Activated T-helper 1 cell treated with anti-CD3 and anti-CD28 coated beads, Interleukin-2, amount 50 U/mL, for 16 hours (primary cell): ENCODE measurements at places on chromosomes 7 and 10.

DNA sequence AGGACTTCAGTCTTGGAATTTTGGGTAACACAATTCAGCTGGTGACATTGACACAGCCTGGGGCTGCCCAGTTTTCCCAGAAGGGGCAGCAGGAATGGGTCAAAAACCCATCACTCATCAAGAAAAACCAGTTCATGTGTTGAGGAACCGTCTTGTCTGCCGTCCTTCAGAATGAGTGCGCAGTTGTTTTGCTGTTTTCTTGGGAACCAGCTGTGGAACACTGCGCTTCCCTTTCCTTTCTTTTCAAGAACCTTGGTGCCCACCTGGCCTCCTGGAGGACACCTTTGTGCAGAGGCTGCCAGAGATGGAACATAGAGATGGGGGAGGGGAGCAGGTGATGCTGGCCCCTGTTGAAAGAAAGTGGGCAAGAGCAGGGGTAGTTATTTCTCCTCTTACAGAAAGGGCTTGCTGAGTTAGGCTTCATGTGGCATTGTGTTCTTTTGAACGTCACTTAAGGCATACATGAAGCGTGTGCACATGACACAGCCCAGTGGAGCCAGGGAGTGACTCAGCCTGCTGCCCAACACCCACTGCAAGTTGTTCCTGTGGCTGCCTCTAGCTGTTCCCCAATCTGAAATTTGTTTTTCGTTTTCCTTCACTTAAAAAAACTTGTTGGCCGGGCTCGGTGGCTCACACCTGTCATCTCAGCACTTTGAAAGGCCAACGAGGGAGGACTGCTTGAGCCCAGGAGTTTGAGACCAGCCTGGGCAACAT, 87.4 kb upstream of the TNS3 start:
- no peak for DNase-seq

DNA sequence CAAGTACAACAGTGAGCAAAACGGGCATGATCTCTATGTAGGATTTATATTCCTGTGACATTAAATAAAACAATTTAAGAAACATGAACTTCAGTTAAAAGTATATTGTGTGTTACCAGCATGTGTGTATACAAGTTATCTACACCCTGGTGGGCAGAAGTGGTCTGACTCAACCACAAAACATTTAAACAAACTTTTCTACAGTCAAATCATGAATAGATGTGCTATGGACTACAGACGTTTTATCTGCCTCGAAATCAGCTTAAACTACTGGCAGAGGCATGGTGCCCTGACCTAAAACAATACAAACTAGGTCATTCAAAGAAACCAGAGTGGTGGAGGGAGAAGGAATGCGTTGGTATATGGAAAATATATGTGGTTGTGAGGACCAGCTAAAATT, 3.6 kb downstream of the ARL3 start:
- no peak for DNase-seq

DNA sequence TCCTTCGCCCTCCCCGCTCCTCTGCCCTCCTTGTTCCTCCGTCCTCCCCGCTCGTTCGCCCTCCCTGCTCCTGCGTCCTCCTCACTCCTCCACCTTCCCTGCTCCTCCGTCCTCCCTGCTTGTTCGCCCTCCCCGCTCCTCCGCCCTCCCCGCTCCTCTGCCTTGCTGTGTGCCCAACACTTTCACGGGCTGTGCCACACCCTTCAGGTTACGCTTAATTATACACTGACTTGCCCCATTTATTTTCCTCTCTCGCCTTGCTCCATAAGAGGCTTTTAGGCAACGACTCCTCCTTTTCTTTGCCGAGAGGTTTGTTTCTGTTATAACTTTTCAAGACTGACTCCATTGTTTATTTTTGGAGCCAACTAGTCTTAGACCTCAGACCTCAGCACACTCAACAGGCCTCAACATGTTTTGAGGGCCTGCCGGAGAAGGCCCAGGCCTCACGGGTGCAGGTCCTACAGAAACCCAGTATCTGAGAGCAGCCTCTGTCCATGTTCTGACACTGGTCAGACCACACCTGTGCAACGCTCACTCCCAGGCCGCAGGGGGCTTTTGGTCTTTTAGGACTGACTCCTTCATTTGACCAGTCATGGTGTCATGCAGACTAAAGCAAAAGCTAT, 18.2 kb upstream of the PRKAG2 start:
- DNase-seq: no peak

GRCh38 chr10:14926722-14927416, 27.0 kb downstream of the DCLRE1C start:
- DNase-seq: no peak

- no peak for DNase-seq
Observed at GRCh38 chr10:29104661-29105399, 184.0 kb upstream of the LYZL1 start.

- DNase-seq: no peak
Observed at GRCh38 chr10:122665946-122666345, 33.7 kb downstream of the C10orf120 start.

DNA sequence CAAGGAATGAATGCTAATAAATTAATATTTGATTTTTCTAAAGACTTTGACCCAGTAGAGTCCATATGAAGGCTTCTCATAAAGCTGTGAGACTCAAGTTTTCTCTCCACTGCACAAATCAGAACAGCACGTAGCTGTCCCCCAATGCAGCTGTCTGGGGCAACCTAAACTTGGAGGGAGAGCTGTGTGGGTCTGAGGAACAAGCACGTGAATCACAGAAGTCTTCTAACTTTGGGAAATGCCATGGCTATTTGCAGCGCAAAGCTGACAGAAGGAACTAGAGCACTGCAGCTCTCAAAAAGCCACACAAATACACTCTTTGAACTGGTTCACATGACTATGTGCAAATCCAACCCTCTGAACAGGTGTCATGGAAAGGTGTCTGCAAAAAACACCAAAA, 47.9 kb downstream of the COL1A2 start:
- no peak for DNase-seq

DNA sequence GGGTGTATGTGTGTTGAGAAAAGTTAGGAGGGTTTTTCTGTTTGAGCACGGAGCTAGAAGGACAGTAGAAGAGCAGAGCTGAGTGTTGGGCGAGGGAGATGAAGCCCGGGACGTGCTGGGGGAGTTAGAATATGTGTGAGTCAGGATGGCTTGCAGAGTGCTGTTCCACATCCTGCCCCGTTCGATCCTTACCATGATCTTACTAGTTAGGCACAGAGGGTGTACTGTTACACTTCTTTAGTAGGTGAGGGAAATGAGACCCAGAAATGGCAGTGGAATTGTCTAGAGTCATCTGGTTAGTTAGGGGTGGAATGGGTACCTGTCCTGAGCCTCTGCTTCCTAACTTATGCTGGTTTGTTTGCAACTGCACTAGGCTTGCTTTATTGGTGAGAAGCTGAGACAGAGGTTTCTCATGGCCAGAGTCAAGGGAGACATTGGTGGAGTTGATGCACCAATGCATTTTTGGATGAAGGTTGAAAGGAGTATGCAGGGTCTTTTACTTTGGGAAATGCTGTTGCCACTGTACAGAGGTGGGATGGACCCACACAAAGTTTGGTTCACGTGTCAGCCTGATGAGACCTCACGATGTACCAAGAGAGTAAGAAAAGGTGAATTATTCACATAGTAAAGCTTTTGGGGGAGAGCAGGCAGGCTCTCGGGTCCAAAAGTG, 42.4 kb downstream of the CCNY start:
- no peak for DNase-seq

- DNase-seq: no peak
Observed at GRCh38 chr7:29639886-29640595, 76.4 kb downstream of the PRR15 start.

- no peak for DNase-seq
Observed at GRCh38 chr10:43115881-43116595, 22.2 kb upstream of the CSGALNACT2 start.

DNA sequence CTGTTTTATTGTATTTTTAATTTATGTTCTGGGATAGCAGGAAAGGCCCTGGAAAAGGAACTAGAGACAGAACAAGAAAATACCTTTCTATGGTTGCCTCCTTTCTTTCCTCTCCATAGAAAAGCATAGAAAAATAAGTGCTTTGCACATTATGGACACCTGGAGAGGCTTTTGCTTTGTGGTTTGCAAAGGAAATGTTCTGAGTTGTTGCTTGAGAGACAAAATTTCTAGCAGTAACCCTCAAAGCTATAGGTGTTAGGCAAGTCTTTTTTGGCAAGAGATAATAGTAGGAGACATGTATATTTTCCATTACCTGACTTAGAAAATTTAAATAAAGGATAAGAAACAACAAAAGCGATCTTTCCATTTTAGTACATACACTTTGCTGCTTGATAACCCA, 378.6 kb upstream of the PRKCQ start:
- DNase-seq: no peak

GRCh38 chr7:41872966-41873365, 170.1 kb upstream of the INHBA start:
- DNase-seq: no peak

- no peak for DNase-seq
Observed at GRCh38 chr7:31811650-31812461, 124.8 kb downstream of the PPP1R17 start.

DNA sequence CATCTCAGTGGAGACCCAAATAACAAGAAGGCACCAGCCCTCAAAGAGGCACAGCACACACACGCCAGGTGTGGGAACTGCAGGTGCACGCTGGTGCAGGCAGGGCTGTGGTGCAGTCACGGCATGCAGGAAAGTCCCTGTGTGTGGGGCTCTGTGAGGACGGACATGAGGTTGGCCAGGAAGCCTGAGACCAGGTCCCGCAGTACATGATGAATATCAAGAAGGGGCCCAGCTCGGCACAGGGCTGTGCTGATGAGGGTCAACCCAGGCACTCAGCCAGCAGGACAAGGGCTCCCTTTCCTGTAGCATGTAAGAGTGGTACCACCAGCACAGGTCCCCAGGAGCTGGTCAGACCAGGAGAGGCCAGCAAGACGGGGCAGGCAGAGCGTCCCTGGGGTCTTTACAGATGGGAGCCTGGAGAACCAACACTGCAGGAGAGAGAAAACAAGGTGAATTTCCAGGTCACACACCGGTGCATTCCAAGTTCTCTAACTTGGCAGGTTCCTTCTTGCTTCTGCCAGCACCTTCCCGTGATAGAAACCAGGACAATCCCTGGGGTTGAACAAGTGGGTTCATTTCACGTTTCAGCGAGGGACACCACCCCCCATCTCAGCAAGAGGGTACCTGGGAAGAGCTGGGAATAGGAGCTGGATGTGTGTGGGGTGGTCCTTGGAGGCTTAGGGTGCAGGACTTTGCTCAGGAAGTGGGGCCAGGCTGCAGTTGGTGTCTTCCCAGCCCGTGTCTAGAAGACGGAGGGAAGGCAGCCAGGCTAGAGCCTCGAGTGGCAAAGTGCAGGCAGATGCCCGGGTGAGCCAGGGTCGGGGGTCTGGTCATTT, 244.8 kb upstream of the TCERG1L start:
- DNase-seq: no peak

- no peak for DNase-seq
Observed at GRCh38 chr10:13615650-13616300, 29.0 kb downstream of the PRPF18 start.

- DNase-seq: no peak
Observed at GRCh38 chr10:89002226-89002978, 11.8 kb downstream of the FAS start.

- no peak for DNase-seq
Observed at GRCh38 chr7:20395104-20395503, 64.4 kb downstream of the ITGB8 start.

- no peak for DNase-seq
Observed at GRCh38 chr7:30162622-30163124, 27.9 kb downstream of the MTURN start.

DNA sequence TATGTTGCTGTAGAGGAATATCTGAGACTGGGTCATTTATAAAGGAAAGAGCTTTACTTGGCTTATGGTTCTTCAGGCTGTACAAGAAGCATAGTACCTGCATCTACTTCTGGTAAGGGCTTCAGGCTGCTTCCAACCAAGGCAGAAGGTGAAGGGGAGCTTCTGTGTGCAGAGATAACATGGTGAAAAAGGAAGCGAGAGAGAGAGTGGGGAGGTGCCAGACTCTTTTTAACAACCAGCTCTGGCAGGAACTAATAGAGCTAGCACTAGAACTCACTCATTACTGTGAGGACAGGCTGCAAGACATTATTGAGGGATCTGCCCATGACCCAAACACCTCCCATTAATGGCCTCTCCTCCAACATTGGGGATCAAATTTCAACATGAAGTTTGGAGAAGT, 94.5 kb downstream of the KIF20B start:
- no peak for DNase-seq

DNA sequence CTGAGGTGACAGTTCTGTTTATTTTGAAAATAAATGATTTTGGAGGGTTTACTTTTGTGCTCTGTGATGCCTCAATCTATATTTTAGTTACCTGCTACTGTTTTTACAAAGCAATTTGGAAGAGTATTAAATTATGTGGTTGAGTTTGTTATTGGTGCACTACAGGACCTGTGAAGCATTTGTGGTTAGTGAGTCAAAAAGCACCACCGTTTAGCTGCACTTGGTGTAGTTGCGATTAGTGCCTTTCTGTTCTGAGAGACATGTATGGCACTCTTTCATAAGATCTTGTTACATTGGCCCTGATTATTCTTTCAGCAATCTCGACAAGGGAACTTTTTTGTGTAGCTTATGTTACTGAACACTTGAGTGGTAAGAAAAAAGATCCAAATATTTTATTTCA, 132.2 kb downstream of the BBS9 start:
- no peak for DNase-seq

DNA sequence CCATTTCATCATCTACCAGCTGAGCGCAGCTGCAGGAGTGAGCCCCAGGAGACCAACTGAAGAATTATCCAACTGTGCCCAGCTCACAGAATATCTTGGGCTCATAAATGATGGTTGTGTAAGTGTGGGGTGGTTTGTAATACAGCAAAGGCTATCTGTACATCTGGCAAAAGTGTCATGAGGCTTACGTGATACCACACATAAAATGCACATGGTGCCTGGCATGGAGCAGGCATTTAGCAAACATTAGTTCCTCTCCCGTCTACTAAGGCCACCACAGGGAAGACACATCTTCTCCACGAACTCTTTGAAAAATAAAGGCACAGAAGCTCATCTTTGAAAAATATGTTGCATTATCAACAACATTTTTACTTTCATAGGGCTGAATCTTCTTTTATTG, 32.3 kb downstream of the AOAH start:
- no peak for DNase-seq

GRCh38 chr10:32982911-32983909, 25.2 kb upstream of the ITGB1 start:
- no peak for DNase-seq

GRCh38 chr7:38040831-38041230, 120.4 kb downstream of the EPDR1 start:
- no peak for DNase-seq
